ENCODE measurements at places on chromosomes 1 and 21.

GRCh38 chr21:45629046-45629981 lies 14.2 kb upstream of the PCBP3 start:
- no peak for DNase-seq

DNA sequence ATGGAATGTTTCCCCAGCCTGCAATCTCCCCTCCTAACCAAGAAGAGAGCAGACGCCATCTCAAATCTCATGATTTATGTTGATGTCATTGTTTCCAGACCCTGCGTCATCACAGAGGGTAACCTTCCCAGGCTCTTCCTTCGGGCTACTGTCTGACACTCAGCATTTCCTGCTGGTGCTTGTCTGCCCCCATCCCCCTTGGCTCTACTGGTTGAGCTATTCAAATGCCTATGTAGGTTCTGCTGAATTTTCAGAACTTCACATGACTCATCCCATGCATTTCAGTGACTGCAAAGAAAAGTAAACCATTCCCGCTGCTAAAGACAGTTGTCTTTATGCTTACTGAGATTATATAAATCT lies 24.8 kb upstream of the ITPKB start:
- no peak for DNase-seq

- peak; percentile 41 for DNase-seq
Measured at GRCh38 chr1:182069028-182069466, 7.5 kb upstream of the ZNF648 start.

DNA sequence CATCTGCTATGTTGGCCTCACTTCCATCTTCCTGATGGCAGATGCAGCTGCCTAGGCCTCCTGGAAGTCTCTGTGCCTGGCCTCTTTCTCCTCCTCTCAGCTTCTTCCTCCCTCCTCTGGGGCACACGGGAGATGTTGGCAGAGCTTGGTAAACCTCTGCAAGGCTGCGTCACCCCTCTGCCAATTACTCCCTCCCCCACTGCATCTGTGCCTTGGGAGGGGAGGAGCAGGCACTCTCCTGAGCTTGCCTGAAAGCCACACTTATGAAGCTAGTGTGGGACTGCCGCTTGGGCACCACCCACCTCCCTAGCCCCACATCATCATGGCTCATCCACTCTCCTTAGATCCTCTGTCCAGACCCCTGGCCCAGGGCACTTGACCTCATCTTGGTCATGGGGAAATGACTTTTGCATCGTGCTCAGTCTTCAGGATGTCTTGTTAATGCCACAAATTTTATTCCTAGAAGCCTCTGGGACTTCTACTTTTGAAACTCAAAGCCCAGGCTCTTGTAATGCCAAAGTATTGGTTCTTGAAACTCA lies 7.3 kb upstream of the TMEM51 start:
- DNase-seq: no peak

GRCh38 chr1:60573121-60573520 lies 499.6 kb upstream of the C1orf87 start:
- DNase-seq: no peak

DNA sequence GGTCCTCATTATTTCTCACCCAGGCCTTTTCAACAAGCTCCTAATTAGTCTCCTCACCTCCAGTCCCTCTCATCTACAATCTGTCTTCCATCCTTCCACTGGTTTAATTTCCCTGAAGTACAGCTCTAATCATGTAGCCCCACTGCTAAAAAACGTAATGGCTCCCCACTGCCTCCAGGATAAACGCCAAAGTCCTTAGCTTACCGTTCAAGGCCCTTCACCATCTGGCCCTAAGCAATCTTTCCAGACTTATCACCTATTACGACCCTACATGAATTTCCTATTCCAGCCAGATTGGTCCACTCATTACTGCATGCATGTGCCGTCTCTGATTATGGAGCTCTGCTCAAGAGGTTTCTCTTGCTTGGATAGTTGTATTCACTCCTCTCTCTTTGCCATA lies 83.1 kb upstream of the DAB1 start:
- DNase-seq: no peak

DNA sequence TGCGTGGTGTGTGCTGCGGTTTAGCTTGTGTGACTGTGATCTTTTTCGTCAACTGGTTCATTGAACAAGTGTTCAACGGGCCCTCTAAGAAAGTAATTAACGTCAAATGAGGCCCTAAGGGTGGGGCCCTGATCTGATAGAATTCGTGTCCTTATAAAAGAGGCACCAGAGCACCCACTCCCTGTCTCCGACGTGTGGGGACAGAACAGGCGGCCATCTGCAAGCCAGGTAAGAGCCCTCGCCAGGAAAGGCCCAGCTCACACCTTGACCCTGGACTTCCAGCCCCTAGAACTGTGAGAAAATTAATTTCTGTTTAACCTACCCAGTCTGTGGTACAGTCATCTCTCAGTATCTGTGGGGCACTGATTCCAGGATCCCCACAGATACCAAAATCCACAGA lies 20.4 kb upstream of the SAMD11 start:
- DNase-seq: no peak

DNA sequence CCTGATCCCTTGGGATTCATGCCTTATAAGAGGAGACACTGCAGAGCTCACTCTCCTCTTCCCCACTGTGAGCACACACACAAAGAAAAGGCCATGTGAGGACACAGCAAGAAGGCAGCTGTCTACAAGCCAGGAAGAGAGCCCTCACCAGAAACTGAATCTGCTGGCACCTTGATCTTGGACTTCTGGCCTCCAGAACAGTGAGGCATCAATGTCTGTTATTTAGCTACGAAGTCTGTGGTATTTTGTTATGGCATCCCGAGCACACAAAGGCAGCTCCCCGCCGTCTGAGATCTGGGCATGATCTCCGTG lies 47.1 kb upstream of the RPL11 start:
- no peak for DNase-seq

- no peak for DNase-seq
Measured at GRCh38 chr21:34191876-34192275, 118.5 kb downstream of the MRPS6 start.

DNA sequence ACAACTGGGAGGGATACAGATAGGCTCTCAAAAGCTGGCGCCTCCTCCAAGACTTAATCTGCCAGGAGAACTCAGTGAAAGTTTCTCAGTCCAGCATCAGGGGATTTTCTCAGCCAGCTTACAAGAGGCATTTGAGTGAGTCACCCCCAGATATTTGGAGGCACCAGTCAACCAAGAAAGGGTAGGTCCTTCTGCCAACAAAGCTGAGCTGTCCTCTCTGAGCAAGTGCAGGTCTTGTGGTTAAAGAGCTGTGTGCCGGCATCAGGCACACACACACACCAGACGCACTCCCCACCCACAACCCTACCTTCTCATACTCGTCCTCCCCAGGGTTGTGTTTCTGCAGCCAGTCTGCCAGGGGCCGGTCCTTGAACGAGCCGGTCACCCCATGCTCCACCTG lies 27.0 kb upstream of the PPP1R15B start:
- DNase-seq: no peak

DNA sequence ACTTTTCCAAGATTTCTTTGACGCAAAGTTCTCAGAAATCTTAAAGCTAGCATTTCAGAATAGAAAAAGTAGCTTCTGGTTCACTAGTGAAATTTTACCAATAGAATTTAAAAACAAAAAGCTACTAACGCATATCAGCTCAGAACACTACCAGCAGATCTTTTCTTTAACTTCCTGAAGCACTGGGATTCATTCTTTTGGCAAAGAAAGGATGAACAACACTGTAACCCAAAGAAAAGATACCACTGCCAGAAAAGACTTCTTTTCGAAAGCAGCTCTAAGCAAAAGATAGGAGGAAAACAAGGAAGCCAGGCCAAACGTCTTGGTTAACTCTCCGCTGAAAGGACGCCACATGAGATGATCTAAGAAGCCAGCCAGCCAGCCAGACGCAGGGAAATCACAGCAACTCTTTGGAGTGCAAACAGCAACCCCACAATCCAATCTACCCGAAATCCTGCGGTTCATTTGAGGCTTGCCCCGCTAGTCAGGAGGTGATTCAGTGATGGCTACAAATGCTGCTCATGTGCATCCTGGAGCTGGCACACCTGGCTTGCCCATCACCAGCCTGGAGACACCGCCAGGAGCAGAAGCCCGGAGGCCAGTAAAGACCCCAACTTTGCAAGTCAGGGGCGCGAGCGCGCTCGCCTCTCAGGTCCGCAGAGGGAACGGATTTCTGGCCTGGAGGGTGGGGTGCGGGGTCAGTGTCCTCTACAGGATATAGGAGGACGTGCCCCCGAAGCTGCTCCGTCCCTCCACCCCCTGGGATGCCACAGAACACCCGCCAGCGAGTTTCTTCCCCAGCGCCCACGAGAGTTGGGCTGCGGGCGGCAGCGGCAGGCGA lies 812 bp downstream of the NBPF1 start:
- no peak for DNase-seq

GRCh38 chr1:201557572-201557958 lies 18.6 kb downstream of the NAV1 start:
- no peak for DNase-seq

- no peak for DNase-seq
Measured at GRCh38 chr21:34147792-34148418, 74.5 kb downstream of the MRPS6 start.

GRCh38 chr1:191760016-191760415 lies 398.2 kb upstream of the RGS18 start:
- no peak for DNase-seq

GRCh38 chr1:111603979-111604378 lies 15.6 kb upstream of the RAP1A start:
- no peak for DNase-seq

DNA sequence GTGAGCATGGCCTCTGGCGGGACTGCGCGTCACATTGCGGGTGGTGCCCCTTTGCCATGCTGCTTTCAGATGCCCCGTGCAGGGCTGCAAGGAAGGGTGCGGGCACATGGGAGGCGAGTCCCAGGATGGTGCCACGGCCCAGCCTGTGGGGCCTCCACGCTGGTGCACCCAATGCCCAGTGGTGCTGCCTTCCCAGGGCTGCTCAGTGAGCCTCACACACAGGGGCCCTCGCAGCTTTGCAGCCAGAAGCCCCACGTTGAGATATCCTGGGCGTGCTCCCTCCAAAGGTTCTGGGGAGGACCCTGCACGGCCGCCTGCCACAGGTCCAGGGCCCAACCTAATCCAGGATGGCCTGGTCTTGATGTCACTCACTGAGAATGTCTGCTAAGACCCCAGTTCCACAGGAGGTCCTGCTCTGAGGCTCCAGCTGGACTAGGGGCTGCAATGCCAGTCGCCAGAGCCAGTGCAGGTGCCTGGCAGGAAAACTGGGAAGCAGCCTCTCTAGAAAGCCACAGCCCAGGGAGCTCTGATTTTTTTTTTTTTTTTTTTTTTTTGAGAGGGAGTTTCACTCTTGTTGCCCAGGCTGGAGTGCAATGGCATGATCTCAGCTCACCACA lies 34.1 kb upstream of the PRSS38 start:
- no peak for DNase-seq

DNA sequence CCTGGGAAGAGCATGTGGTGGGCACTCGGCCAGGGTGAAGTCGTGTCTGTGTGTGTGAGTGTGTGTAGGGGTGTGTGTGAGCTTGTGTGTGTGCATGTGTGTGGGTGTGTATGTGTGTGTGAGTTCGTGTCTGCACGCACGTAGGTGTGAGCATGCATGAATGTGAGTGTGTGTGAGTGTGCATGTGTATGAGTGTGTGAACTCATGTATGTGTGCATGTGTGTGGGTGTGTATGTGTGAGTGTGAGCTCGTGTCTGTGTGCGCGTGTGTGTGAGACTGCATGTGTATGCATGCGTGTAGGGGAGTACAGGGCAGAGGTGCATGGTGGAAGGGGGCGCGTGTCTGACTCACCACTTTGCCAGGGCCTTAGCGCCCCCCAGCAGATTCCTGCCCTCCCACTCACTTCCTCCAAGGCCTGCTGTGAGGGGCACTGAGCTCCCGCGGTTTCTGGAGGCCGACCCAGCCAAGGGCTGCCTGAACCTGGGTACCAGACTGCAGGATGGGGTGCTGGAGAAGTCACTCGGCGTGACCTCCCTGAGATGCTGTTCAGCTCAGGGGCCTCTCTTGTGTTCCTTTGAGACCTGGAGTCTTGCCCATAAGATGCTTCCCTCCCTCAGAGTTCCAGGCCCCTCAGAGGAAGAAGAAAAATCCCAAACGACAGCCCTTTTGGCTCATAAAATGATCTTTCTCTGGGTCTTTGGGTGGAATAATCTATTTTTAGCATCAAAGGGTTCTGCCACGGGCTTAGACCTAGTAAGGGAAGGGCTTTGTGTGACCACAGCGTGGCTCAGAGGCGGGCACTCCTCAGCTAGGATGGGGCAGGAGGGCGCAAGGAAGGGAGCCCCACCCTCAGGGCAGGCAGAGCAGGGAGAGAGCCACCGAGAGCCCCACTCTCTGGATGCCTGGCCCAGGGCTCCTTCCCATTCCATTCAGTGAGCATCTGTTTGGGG lies 41.1 kb upstream of the RUNX3 start:
- DNase-seq: no peak

DNA sequence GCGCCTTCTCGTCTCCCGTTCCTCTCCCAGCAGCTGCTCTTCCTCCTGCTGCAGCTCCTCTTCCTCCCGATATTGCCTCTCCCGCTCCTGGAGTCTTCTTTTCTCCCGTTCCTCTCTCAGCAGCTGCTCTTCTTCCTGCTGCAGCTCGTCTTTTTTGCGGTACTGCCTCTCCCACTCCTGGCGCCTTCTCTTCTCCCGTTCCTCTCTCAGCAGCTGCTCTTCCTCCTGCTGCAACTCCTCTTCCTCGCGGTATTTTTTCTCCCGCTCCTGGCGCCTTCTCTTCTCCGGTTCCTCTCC lies 5.3 kb downstream of the TCHH start:
- DNase-seq: no peak

GRCh38 chr1:7672864-7673263 lies 98.2 kb upstream of the VAMP3 start:
- no peak for DNase-seq

DNA sequence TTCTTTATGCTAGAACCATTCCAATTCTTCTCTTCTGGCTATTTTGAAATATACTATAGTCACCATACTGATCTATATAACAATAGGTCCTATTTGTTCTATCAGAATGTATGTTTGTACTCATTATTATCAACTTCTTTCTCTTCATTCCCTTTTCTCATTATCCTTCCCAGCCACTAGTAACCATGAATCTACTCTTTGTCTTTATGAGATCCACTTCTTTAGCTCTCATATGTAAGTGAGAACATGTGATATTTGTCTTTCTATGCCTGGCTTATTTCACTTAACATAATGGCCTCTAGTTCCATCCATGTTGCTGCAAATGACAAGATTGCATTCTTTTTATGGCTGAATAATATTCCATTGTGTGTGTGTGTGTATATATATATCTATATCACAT lies 31.7 kb upstream of the RC3H1 start:
- DNase-seq: no peak

DNA sequence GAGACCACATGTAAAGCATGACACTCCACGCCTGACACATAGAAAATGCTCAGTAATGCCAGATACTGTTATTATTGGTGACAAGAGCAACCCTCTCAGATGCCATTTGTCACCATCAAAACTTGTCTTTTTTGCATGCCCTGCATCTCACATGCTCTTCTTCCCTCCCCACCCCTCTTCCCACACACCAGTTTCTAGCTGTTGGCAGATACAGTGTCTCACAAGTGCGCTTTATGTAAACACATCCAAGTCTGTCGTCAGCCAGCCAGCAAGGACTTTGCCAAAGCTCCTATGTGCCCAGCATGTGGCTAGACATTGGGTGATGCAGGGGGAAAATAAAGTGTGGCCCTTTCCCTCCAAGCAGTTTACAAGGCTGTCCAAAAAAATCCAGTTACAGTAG lies 44.9 kb upstream of the EPHA8 start:
- DNase-seq: no peak

- DNase-seq: no peak
Measured at GRCh38 chr21:38780879-38781278, 24.9 kb upstream of the ETS2 start.

- no peak for DNase-seq
Measured at GRCh38 chr1:179966551-179966950, 11.9 kb downstream of the CEP350 start.
